SHP77 treated with DMSO at 0.1 percent for 48 hours (cell line): ENCODE measurements at places on chromosomes 11 and 22.

DNA sequence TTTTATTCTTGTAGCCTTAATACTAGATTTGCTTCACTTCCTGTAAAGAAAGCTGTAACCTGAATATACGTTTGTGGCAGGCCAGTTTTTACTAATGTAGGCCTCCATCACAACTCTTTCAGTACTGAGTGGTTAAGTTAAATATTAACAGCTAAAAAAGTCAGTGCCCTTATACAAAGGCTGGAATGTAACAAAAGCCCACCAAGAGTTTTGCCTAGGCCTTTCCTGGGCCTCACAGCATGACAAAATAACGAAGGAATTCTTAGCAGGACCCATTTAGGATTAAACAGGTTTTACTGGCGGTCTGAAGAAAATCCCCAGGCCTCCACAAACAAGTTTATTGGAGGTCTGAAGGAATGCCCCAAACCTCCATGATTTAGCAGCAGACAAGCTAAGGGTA is 43.7 kb downstream of the PIWIL3 start:
- no peak for DNase-seq

DNA sequence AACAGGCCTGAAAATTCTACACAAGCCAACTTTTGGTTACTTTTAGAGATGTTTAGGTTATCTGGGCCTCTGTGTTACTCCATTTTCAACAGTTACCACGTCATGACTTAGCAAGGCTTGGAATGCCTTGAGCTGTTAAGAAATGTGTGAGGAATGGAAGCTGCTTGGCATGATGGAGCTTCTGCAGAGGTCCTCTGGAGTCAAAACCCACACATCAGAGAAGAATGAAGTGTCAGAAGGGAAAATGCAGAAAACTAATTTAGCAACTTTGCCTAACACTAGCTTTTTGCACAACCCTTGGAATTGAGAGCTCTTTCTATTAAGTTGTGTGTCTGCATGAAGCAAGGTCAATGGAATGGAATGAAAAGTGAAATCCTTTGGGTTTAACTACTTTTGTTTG is 27.4 kb downstream of the FAT3 start:
- no peak for DNase-seq

- DNase-seq = no peak
Measured at GRCh38 chr22:35177811-35178210, 79.5 kb upstream of the HMGXB4 start.

- no peak for DNase-seq
Measured at GRCh38 chr11:21461701-21462100, 731.2 kb upstream of the ANO5 start.

- no peak for DNase-seq
Measured at GRCh38 chr11:11250470-11250869, 102.6 kb downstream of the CSNK2A3 start.

DNA sequence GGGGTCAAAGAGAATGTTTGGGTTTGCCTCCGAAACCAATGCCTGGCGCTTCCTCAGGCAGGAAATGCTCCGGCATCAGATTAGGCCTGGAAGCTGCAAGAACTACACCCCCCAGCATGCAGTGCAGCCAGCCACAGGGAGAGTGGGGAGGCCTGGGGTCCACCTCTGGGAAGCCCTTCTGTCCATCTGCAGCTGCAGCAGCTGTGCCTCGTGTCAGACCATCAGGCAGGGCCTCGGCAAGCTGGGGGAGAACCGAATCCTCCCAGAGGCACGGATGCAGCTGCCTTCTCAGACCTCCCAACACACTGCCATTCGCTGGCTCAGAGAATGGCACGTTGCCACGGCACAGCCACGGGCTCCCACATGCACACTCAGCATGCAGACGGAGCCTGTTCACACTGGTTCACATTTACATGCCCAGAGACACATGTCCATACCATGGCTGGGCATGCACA is 57.4 kb downstream of the NECTIN1 start:
- DNase-seq = no peak

- DNase-seq = no peak
Measured at GRCh38 chr11:134350381-134350780, 18.6 kb downstream of the GLB1L2 start.
